ENCODE measurements at places on chromosomes 11 and 22.

- no peak for DNase-seq
These were observed 124.5 kb upstream of the SYT13 start for GRCh38 chr11:45410391-45411227.

GRCh38 chr11:10692531-10693115 is 932 bp downstream of the IRAG1 start:
- DNase-seq, result no peak

- DNase-seq, result peak; percentile 30
These were observed 7.8 kb downstream of the MYEOV start for GRCh38 chr11:69301455-69302401.

- DNase-seq, result no peak
These were observed 102.0 kb downstream of the GRIK4 start for GRCh38 chr11:120613264-120614226.

GRCh38 chr11:61007956-61008896 is 36.7 kb downstream of the CD6 start:
- DNase-seq, result no peak

DNA sequence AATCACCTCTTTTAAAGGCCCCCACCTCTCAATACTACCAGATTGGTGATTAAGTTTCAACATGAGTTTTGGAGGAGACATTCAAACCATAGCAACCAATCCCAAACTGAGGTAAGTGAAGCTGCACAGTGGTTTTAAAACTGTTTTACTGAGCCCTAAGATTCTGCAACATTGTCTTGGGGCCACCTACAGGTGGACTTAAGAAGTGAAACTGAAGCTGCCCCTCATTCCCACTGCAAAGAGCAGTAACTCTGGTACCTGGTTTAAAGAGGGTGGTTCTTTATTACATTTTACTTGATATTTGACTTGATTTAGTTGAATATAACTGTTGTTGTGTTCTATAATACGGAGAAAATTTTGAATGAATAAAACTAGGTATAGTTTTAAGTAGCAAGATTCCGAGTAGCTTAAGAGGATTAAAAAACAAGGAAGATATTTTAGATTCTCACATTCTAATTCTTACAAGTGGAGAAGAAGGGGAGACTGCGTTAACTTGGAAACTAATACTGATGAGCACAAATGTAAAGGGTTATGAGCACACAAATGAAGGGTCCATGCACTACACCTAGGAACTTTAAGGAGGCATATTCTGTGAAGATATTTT is 26.7 kb downstream of the SYT9 start:
- DNase-seq, result no peak

- peak; percentile 81 for DNase-seq
These were observed 4.8 kb downstream of the SDF2L1 start for GRCh38 chr22:21646608-21647590.

DNA sequence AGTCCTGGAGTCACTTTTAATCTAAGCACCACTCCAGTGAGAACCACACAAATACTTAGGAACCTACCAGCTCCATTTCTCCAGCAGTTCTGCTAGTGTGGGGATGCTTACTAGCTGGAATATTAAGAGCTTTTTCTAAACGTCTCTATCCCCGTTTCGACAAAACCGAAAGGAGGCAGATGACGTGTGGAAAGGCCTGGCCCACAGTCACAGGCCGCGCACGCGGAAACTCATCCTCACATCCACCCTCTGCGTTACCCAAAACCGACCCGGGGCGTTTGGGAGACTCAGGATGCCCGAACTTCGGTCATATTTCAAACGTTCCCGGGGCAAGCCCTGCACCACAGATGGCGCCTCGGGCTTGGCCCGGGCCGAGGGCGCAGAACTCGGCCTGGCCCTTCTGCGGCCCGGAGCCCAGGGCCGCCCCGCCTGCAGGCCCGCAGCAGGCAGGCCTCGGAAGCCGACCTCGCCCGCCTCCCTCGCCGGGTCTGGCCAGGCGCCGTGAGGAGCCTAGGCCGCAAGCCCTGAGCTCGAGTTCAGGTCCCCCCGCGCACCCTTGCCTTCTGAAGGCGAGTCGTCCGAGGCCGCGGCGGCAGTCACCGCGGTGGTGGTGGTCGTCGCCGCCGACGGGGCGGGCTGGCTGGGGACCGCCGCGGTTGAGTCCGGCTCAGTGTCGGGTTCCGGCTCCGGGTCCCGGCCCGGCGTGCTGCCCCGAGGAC is 473 bp downstream of the FNBP4 start:
- peak; percentile 75 for DNase-seq

GRCh38 chr22:30471616-30472318 is at the start of gene SEC14L3:
Gene SEC14L3, minus strand, starts transcription at chr22:30472017. Its CDS starts 59 bp downstream, at chr22:30471958.
- no peak for DNase-seq

GRCh38 chr11:93813974-93814373 is 29.9 kb downstream of the MED17 start:
- DNase-seq, result no peak

- peak; percentile 59 for DNase-seq
These were observed 43.6 kb upstream of the POU2AF1 start for GRCh38 chr11:111422494-111423249.

DNA sequence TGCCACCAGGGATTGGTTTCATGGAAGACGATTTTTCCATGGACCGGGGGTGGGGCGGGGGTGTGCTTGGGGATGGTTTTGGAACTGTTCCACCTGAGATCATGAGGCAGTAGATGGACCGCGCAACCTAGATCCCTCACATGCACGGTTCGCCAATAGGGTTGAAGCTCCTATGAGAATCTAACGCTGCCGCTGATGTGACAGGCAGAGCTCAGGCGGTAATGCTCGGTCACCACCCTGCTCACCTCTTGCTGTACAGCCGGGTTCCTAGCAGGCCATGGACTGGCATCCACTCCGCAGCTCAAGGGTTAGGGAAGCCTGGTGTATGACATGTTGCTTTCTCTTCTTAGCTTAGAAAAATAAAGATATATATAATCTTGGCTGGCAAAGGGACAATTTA is 22.0 kb downstream of the RBX1 start:
- DNase-seq, result no peak

DNA sequence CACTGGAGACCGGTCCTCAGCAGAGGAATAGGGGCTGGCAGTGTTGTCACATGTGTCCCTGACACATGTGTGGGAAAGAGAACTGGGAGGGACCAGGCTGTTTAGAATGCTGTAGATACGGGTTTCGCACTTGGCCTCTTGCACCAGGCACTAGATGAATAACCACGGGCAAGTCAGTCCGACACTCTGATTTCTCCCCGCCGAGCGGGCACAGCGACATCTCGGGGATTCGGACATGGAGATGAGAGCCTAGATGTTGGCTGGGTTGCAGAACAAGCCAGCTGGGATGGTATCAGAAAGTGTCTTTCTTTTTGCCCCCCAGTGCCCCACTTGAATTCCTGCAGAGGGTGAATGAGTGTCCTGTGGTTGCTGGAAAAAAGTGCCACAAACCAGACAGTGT is 115.9 kb upstream of the SLC22A12 start:
- no peak for DNase-seq

GRCh38 chr11:6249770-6250555 is 9.7 kb upstream of the CCKBR start:
- DNase-seq, result no peak

GRCh38 chr22:49357661-49358440 is 469.8 kb downstream of the BRD1 start:
- no peak for DNase-seq

GRCh38 chr11:46015941-46016340 is 93.5 kb downstream of the LARGE2 start:
- no peak for DNase-seq

DNA sequence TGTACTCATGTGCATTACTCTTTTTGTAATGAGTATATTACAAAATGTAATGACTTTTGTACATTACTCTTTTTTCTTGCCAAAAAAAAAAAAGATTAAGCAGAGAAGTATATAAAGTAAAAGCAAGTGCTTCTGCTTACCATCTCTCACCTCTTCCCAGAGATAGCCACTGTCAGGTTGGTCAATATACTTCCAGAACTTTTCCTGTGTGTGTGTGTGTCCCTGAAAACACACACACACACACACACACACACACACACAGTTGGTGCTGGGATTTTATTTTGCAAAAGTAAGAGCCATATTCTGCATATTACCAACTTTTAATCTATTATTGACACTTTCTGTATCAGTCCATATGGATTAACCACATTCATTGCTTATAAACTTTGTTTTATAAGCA is 2.5 kb downstream of the IGLL5 start:
- DNase-seq, result no peak

DNA sequence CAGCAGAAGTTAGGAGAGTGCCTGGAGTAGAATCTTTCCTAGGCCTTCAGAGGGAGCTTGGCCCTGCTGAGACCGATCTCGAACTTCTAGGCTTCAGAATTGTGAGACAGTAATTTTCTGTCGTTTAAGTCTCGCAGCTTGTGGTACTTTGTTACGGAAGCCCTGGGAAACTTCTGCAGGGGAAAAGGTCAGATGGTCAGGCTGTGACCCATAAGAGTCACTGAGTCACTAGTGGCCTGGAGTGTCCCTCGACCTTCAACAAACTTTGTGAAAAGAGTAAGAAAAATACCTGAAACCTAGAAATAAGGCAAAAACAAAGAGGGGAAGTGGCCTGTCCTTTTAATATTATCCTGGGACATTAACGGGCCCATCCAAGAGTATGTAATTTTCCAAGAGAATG is 34.6 kb downstream of the CSNK2A3 start:
- no peak for DNase-seq

DNA sequence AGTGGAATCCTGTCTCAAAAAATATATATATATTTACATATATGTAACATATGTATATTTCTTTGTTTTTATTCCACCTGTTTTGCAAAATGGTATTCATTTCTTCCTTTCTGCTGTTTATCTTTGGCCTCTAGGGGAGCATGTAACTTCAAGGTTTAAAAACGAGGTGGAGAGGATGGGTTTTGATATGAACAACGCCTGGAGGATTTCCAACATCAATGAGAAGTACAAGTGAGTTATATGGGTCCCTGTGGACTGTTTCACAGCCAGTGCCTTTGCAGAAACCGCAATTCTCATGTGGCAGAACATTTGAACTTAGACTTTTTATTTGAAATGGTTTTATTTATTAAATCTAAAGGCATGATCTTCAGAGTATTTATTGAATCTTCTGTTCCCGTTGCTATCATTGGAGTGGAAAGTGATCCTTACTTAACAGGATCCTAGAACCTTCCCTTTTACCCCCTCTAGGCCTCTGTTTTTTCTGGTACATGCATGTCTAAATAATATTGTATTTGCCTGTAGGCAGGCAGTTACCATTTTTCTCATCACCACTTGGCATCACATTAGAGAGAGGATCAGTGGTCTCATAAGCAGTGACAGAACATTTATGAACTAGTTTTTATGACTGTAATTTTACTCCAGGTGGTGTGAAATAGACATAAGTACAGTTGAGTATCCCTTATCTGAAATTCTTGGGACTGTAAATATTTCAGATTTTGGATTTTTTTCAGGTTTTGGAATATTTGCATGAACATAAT is 81.5 kb upstream of the HORMAD2 start:
- no peak for DNase-seq

DNA sequence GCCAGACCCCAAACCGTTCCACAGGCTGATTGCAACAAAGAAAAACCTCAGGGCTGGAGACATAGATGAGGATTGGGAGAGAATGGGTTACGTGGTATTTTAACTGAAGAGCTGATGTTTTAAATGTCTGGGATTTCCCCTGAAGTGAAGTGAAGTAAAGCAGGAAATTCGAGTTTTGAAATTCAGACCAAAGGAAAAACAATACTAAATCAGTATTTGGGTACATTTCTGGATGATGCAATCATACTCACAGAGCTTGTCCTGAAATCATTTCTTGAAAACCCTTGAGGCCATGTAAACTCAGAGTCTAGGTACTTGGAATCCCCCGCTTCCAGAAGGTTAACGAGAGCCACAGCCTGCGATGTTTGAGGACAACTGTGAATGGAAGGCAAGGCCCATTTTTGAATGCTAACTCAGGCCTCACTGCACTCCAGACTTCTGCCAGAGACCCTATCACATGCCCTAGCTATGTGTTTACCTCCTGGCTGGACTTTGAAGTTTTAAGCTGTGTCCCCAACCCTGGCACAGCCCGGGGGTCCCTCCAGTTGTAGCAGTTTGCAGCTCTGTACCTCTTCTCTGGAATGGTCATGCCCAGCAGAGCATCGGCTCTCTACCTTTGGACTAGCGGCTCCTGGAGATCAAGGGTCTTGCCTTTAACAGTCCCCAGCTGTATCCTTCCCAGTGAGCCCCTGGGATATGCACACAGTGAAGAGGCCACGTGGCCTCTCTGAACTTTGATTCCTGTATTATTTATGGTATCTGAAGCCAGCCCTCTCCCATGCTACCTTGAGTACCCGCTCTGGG is 5.4 kb upstream of the FTH1 start:
- peak; percentile 45 for DNase-seq

- DNase-seq, result no peak
These were observed 539 bp downstream of the SDHD start for GRCh38 chr11:112087212-112087611.

- DNase-seq, result no peak
These were observed 31.3 kb upstream of the LRRC55 start for GRCh38 chr11:57150454-57150917.
